ENCODE measurements at places on chromosomes 5 and 9.
A peak's percentile ranks its signal among the peaks of the same experiment; 100 is the strongest.

GRCh38 chr5:169808118-169808581 is 171.1 kb downstream of the DOCK2 start:
- no peaks in the 10 kb centered on the region for H3K36me3 ChIP-seq
- no peak for DNase-seq
- H3K4me3 ChIP-seq, result no peak overlapping the region
- H3K27ac ChIP-seq, result no peak overlapping the region

- no peak for DNase-seq
- H3K27me3 ChIP-seq, result peaks cover 26% of the 10 kb centered on the region
- no peak overlapping the region for H3K4me3 ChIP-seq
- H3K27ac ChIP-seq, result no peak overlapping the region
- no peaks in the 10 kb centered on the region for H3K36me3 ChIP-seq
These were observed 1.5 kb upstream of the RETREG1 start for GRCh38 chr5:16618138-16618897.

- no peak overlapping the region for H3K4me3 ChIP-seq
- H3K27me3 ChIP-seq, result no peaks in the 10 kb centered on the region
- H3K36me3 ChIP-seq, result no peaks in the 10 kb centered on the region
- no peak overlapping the region for H3K27ac ChIP-seq
These were observed 57.9 kb downstream of the TGFBR1 start for GRCh38 chr9:99162759-99163364.

- peak; percentile 82 for DNase-seq
- H3K4me3 ChIP-seq, result no peak overlapping the region
- H3K27ac ChIP-seq, result no peak overlapping the region
- H3K36me3 ChIP-seq, result peaks cover 16% of the 10 kb centered on the region
- H3K4me1 ChIP-seq, result no peaks in the 10 kb centered on the region
These were observed 591.5 kb downstream of the RAB3C start for GRCh38 chr5:59174248-59174844.

DNA sequence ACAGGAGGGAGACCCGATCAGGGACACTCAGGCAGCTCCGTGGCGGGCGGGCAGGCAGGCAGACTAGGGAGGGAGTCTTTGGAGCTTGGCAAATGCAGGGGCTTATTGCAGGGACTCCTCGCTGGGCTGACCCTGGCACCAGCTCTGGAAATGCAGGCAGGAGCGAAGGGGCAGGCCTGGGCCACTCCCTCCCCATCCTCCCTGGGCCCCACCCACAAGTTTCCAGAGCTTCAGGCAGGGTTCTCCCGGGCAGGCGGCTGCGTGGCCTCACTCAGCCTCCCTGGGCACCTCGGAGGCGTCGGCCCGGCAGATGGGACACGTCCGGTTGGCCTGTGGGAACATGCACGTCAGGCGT is 8.5 kb downstream of the RNF44 start:
- H3K27ac ChIP-seq, result no peak overlapping the region
- H3K4me1 ChIP-seq, result peaks cover 52% of the 10 kb centered on the region
- DNase-seq, result peak; percentile 25
- peaks cover 50% of the 10 kb centered on the region for H3K36me3 ChIP-seq
- H3K27me3 ChIP-seq, result no peaks in the 10 kb centered on the region
- H3K4me3 ChIP-seq, result no peak overlapping the region

DNA sequence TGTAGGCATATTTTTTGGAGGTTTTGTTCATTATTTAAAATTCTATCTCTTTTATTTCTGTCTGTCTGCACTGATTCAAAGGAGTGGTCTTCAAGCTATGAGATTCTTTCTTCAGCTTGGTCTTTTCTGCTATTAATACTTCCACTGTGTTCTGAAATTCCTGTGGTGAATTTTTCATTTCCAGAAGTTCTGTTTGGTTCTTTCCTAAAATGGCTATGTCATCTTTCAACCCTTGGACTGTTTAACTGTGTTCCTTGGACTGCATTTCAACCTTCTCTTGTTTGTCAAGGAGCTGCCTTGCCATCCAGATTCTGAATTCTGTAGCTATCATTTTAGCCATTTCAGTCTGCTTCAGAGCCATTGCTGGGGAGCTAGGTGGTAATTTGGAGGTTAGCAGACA is 76.3 kb downstream of the CERT1 start:
- no peak overlapping the region for H3K27ac ChIP-seq
- DNase-seq, result no peak
- no peak overlapping the region for H3K4me3 ChIP-seq
- H3K27me3 ChIP-seq, result no peaks in the 10 kb centered on the region
- peaks cover 3% of the 10 kb centered on the region for H3K36me3 ChIP-seq
- no peaks in the 10 kb centered on the region for H3K4me1 ChIP-seq

GRCh38 chr5:56389261-56389660 is 156.1 kb upstream of the ANKRD55 start:
- H3K27me3 ChIP-seq, result no peaks in the 10 kb centered on the region
- H3K36me3 ChIP-seq, result no peaks in the 10 kb centered on the region
- peak overlapping the region; percentile 20 for H3K27ac ChIP-seq
- H3K4me3 ChIP-seq, result no peak overlapping the region
- H3K4me1 ChIP-seq, result no peaks in the 10 kb centered on the region

DNA sequence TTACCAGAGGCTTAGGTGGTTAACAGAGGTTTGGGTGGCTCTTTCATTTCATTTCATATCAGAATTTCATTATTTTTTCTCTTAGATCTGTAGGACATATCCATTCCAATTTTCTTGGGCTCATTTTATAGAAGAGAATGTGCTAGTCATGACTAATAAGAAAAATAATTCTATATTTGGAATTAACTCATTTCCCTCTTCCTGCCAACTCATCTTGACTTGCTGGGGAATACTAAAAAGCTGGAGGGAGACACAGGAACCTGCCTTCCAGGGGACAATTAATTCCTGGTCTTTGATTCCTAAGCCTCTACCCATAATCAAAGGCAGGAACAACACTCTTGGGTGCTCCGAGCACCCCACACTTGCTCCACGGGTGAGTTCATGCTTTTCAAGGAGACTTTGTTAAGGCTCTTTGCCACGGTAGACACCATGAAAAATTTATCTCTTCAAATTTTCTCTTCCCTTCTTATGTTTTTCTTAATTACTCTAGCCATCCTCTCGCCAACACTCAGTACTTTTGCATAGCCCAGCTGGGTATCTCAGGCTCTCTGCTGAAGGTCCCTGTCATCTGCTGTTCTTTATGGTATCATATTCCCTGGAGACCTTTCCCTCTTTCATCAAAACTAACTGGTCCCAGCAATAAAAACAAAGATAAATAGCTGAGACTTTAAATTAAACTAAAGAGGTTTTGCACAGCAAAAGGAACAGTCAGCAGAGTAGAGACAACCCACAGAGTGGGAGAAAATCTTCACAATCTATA is 273.9 kb downstream of the NPR3 start:
- no peak overlapping the region for H3K4me3 ChIP-seq
- no peaks in the 10 kb centered on the region for H3K4me1 ChIP-seq
- no peak for DNase-seq
- H3K27ac ChIP-seq, result no peak overlapping the region

DNA sequence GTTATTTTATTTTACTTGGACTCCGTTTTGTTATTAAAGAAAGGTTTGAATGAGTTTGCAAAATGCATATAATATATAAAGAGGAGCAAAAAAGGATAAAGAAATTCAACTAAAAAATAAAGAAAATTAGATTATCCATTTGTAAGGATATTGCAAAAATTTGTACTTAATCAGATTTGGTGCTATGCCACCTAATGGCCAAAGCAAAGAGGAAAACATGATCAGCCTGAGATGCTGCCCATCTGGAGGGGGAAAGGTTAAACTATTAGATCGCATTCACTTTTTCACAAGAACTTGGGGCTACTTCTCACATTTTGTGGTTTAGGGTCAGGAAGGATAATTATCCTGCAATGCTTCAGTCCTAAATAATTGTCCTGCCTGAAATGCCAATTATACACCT is 350.6 kb downstream of the MLLT3 start:
- no peaks in the 10 kb centered on the region for H3K27me3 ChIP-seq
- H3K4me1 ChIP-seq, result no peaks in the 10 kb centered on the region
- no peaks in the 10 kb centered on the region for H3K36me3 ChIP-seq
- no peak overlapping the region for H3K4me3 ChIP-seq
- H3K27ac ChIP-seq, result no peak overlapping the region

GRCh38 chr5:169251333-169252084 is 49.4 kb downstream of the SLIT3 start:
- H3K4me1 ChIP-seq, result peaks cover 4% of the 10 kb centered on the region
- H3K27me3 ChIP-seq, result no peaks in the 10 kb centered on the region
- no peak for DNase-seq
- no peak overlapping the region for H3K27ac ChIP-seq

- no peak for DNase-seq
- no peaks in the 10 kb centered on the region for H3K36me3 ChIP-seq
- H3K27me3 ChIP-seq, result no peaks in the 10 kb centered on the region
- no peak overlapping the region for H3K27ac ChIP-seq
These were observed 122.5 kb downstream of the NPR3 start for GRCh38 chr5:32833663-32834062.

- H3K27me3 ChIP-seq, result no peaks in the 10 kb centered on the region
- no peak for DNase-seq
- peaks cover 64% of the 10 kb centered on the region for H3K4me1 ChIP-seq
- H3K36me3 ChIP-seq, result peaks cover 18% of the 10 kb centered on the region
- H3K27ac ChIP-seq, result no peak overlapping the region
These were observed 91.2 kb downstream of the AMBP start for GRCh38 chr9:113986931-113987330.

DNA sequence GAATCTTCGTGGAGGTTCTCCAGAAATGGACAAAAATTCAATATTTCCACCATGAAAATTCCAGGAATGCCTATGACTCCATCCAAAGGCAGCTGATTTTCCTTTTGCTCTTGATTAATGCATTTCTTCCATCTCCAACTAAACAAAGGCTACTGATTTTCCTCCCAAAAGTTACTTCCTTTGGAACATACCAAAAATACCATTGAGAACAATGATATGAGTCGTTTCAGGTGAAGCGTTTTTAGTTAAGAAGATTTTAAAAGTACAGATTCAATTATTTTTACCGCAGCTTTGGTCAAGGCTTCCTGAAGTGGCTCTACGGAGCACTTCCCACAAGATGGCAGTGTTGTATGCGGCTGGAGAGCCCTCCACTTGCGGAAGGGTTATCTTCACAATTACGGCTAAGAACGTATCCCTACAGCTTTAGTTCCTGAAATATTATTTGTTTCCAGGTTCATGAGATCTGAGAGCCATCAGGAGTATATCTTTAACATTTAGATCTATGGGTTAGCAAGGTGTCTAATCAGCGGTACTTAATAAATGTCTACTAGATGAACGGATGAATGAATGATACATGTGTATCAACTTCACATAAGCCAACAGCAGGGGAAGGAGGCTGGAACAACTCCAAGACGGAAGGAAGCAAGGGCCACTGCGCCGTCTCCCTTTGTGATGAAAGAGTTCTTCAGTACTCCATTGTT is 35.9 kb upstream of the ARSB start:
- no peaks in the 10 kb centered on the region for H3K27me3 ChIP-seq
- no peaks in the 10 kb centered on the region for H3K4me1 ChIP-seq
- H3K27ac ChIP-seq, result no peak overlapping the region
- H3K4me3 ChIP-seq, result no peak overlapping the region
- peak; percentile 81 for DNase-seq
- no peaks in the 10 kb centered on the region for H3K36me3 ChIP-seq

- H3K27ac ChIP-seq, result no peak overlapping the region
- peaks cover 24% of the 10 kb centered on the region for H3K4me1 ChIP-seq
- DNase-seq, result no peak
- no peaks in the 10 kb centered on the region for H3K36me3 ChIP-seq
- peaks cover 12% of the 10 kb centered on the region for H3K27me3 ChIP-seq
These were observed 25.8 kb upstream of the LPCAT1 start for GRCh38 chr5:1549475-1550030.

GRCh38 chr5:168939156-168939800 is 360.1 kb upstream of the PANK3 start:
- peak; percentile 59 for DNase-seq
- H3K36me3 ChIP-seq, result no peaks in the 10 kb centered on the region
- H3K4me3 ChIP-seq, result no peak overlapping the region
- no peaks in the 10 kb centered on the region for H3K27me3 ChIP-seq
- no peaks in the 10 kb centered on the region for H3K4me1 ChIP-seq

GRCh38 chr9:79592726-79593493 is 21.1 kb downstream of the TLE4 start:
- no peaks in the 10 kb centered on the region for H3K4me1 ChIP-seq
- H3K4me3 ChIP-seq, result no peak overlapping the region
- H3K27me3 ChIP-seq, result no peaks in the 10 kb centered on the region
- DNase-seq, result no peak

DNA sequence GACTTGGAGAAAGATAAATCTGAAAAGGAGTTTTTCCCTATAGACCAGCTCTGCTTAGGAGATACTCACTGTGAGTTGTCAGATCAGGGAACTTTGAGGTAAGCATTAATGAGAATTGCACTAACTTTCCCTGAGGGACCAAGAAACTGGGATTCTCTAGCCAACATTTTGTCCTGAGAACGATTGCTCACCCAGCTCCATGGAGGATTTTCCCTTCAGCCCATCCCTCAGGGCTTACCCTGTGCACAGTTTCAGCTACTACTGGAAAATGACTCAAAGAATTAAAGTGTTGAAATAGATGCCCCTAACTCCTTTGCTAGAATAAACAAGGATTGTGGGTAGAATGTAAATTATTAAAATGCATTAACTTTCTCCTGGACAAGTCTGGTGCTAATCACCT is 237.2 kb upstream of the IL12B start:
- no peaks in the 10 kb centered on the region for H3K4me1 ChIP-seq
- H3K27ac ChIP-seq, result no peak overlapping the region
- no peak overlapping the region for H3K4me3 ChIP-seq
- no peaks in the 10 kb centered on the region for H3K36me3 ChIP-seq

DNA sequence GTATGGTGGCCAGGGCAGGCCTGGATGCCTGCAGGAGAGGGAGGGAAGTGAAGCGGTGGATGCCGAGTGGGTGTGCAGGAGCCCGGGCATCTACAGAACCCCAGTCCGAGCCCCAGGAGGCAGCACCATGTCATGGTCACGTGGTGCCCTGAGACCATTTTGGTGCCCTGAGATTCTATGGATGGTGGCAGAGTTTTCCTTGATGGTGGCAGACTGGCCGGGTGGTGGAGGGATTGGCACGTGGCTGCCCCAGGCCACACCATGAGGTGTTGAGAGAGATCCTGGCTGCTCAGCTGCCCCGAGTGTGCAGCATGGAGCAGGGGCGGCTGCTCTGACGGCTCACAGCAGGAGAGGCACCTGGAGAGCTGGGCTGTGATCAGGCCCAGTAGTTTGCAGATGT is 52.3 kb downstream of the SYK start:
- no peak overlapping the region for H3K4me3 ChIP-seq
- H3K4me1 ChIP-seq, result no peaks in the 10 kb centered on the region
- H3K36me3 ChIP-seq, result no peaks in the 10 kb centered on the region
- H3K27me3 ChIP-seq, result no peaks in the 10 kb centered on the region
- DNase-seq, result no peak
- no peak overlapping the region for H3K27ac ChIP-seq

DNA sequence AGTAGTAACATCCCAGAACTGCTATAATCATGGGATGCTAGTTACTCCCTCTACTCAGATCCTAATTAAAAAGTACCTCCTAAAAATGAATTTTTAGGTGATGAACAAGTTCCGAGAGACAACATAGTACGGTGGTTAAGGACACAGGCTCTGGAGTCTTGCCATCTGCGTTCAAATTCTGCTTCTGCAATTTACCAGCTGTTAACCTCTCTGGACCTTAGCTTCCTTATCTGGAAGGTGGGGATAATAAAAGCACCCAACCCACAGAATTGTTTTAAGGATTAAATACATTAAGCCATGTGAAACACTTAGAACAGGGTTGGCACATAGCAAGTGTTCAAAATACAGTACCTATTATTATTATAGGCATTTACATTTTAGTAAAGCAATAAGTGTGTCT is 77.5 kb upstream of the XPA start:
- H3K4me1 ChIP-seq, result no peaks in the 10 kb centered on the region
- no peak for DNase-seq
- H3K27ac ChIP-seq, result no peak overlapping the region
- peaks cover 11% of the 10 kb centered on the region for H3K27me3 ChIP-seq
- no peaks in the 10 kb centered on the region for H3K36me3 ChIP-seq

- H3K36me3 ChIP-seq, result no peaks in the 10 kb centered on the region
- DNase-seq, result no peak
- no peak overlapping the region for H3K27ac ChIP-seq
- no peaks in the 10 kb centered on the region for H3K27me3 ChIP-seq
- no peak overlapping the region for H3K4me3 ChIP-seq
These were observed 928.9 kb upstream of the CDH10 start for GRCh38 chr5:25573691-25574090.

All from muscle of leg (tissue), 16 donors.